NCI-H748 treated with DMSO at 0.1 percent for 48 hours (cell line): ENCODE measurements at places on chromosomes 12 and 14.
A peak's percentile ranks its signal among the peaks of the same experiment; 100 is the strongest.

GRCh38 chr14:95364481-95365209 lies 44.9 kb upstream of the CLMN start:
- DNase-seq = no peak

DNA sequence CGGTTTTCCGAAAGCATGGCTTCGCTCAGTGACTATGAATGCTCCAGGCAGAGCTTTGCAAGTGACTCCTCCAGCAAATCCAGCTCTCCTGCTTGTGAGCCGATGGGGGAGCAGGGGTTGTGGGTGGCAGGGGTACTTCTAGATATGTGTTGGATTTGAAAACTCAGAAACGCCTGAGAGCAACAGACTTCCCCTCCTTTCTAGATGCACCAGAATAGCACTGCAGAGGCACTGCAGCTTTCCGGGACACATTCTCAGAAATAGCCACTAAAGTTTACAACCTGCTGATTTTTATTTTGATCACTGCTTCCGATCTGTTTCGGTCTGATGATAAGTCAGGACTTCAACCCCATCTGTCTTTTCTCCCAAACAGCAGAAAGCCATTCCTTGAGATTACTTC lies 8.6 kb downstream of the TCP11L2 start:
- no peak for DNase-seq

DNA sequence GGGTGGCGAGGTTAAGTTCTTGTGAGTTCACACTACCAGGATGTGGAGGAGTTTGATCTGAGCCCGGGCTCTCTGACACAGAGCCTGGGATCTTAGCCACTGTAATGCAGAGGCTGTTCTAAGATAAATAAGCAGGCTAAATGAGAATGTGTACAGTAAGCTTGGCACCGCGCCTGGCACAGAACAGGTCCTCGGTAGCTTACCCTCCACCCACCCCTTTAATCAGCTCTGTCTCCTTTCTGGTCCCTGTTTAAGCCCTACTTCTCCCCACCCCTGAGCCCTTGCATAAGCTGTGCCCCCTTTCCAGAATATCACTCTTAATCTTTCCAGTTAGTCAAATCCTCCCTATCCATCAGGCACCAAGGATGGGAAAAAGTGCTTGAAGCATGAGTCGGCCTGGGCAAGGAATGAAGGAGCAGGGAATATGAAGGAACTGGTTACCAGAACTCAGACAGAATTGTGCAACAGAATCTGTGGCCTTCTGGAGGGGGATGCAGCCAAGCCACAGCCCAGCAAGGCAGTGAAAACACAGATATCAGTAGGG lies 32.8 kb upstream of the CMKLR1 start:
- DNase-seq = no peak

- DNase-seq = no peak
Measured at GRCh38 chr12:57577981-57578758, 12.8 kb upstream of the PIP4K2C start.

- DNase-seq = no peak
Measured at GRCh38 chr12:127903146-127903545, 363.8 kb upstream of the TMEM132C start.

GRCh38 chr12:68794653-68795251 lies 13.2 kb upstream of the MDM2 start:
- no peak for DNase-seq

- DNase-seq = no peak
Measured at GRCh38 chr12:638953-639557, 24.2 kb downstream of the NINJ2 start.

- DNase-seq = no peak
Measured at GRCh38 chr14:63130531-63130930, 73.7 kb upstream of the RHOJ start.

DNA sequence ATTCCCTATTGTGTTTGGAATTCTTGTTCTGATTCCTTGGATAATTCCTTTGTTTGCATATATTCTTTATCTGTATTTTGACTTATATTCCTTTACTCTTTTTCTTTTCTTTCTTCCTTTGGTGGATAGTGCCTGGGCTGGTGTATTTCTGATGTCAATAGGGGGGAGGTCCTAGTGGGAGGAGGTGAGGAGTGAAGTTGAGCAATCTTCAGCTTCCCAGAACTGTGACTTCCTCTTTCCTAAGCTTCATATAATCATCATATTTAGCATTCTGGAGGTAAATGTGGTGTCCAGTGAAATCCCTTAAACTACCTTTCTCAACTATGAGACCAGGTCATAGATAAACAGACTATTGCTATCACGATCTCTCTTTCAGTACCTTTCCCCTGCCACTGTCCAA lies 29.6 kb upstream of the TBPL2 start:
- no peak for DNase-seq

DNA sequence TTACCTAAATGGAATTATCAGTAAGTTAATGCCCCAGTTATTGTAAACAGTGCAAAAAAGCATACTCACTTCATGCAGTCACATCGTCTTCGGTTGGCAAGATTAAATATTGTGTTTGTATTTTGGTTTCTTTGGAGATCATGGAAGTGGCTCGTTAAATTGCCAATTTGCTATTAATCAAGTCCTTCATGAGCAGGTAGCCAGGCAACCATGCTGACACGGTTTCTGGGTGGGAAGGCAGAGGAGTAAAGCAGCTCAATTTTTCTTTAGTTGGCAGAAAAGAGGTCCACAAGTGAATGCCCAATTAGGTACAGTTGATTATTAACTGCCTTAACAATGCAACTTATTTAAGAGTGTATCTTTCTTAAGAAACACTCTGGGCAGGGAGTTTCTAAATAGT lies 43.9 kb downstream of the PPP4R3A start:
- peak; percentile 31 for DNase-seq

DNA sequence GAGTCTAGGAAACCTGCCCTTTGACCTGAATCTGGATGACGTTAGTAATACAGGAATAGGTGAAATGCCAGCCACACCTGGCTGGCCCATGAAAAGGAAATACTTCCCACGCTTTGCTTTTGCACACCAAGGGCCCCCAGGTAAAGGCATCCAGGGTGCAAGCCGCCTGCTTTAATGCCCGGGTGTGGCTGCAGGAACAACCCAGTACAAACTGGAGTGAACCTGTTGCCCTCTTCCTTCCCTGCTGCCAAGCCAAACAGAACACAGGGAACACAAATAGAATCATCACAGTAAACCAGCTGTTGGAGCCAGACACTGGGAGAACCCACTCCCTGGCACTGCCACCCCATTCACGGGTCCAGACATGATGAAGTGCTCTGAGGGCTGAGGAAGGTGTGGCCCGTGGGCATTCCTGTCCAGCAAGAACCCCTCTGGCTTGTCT lies 24.2 kb upstream of the FOS start:
- no peak for DNase-seq

DNA sequence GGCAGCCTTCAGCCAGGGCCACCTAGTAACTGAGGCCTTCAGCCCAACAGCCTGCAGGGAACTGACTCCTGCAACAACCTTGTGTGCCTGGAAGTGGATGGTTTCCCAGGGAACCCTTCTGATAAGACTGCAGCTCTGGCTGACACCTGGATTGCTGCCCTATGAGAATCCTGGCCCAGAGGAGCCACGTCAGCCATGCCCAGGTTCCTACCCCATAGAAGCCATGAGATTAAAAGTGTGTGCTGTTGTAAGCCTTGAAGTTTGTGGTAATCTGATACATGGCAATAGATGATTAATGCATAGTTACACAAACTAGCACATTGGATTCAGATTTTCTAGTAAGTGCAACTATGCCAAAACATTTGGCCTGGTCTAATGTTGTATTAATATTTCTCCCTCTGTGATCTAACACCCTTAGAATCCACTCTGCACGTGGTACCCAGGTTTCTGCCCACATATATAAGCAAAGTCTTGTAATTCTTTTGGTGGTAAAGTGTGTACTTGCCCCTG lies 64.8 kb upstream of the BEGAIN start:
- DNase-seq = no peak

DNA sequence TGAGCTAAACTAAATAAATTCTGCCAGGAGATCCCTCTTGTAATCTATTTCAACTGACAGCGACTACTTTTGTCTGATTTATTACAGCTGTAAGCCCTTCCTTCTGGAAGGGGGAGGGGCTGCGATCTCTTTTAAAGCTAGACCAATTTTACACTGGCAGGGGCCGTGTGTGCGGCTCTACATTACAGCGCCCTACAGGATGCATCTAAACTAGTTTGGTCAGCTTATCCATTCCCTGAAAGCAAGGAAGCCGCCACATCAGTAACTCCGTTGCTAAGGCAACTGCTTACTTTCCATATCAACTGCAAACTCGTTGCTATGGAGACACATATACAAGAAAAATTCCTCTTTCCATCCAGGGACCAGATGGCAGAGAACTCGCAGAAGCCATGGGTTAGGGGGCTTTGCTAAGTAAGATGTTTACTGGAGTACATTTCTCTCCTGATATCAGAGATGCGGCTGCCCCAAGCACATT lies 17.4 kb downstream of the FOXN3 start:
- peak; percentile 92 for DNase-seq

GRCh38 chr12:25985316-25986175 lies 27.1 kb downstream of the RASSF8 start:
- DNase-seq = no peak

DNA sequence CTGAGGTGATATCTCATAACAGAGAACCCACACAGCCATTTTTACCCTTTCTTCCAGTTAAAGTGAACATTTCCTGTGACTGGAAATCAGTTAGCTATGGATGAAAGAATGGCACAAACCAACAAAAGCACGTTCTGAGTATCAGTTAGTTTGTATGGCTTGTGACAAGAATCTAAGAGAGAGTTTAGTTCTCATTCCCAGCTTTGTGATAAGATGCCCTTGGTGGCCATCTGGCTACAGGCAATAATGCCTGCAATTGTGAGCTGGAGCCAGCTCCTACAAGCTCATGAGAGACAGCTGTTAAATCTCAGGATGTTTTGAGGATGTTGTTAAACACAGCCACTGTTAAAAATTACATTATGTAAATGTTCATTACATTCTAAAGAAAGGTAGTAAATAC lies 122.0 kb upstream of the FRMD6 start:
- no peak for DNase-seq

GRCh38 chr12:2211119-2211518 lies 158.3 kb downstream of the CACNA1C start:
- no peak for DNase-seq

DNA sequence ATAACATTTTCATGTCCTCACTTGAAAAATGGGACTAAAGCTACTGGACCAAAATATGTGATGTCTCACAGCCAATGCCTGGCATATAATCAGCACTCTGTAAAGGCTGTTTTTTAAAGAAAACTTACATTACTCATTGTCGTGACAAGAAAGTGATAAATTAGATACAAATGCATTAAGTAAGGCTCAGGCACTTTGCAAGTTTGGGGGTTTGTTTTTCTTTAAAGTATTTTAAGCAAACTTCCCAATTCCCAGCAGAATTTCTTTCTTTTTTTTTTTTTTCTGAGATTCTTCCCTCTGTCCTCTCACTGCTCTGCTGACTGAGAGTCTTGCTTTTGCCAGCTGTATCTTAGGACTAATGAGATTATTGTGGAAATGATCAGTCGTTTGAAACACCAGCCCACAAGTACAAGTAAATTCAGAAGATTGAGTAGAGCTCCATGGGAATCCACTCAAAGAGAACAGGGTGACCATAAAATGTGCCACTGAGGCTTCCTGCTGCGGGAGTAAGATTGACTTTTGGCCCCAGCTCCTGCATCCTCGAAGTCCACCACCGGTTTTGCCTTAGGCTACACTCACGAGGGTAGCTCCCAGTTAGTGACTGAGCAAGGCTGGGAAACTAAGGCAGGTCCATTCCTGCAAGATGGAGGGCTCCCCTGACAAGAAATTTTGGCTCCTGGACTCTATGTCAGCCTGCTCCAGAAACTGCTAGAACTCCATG lies 82.8 kb downstream of the TMTC1 start:
- no peak for DNase-seq

- DNase-seq = no peak
Measured at GRCh38 chr14:99754141-99755067, 38.8 kb upstream of the EML1 start.
